ENCODE measurements at places on chromosomes 2 and 18. TPM values are rescaled to one million over a fixed set of nuclear protein-coding genes. Genes with fewer than 3 reads are reported as not detected.

The NEMP2 gene
- 30.0 TPM for total RNA-seq

The LRRTM4 gene
- not detected for total RNA-seq

The HJURP gene
- total RNA-seq = 98.4 TPM

The TACR1 gene
- total RNA-seq = not detected

The ANKRD53 gene
- not detected for total RNA-seq

The KIF5C gene
- 25.2 TPM for total RNA-seq

The FNDC4 gene
- 0.38 TPM for total RNA-seq

The RAB6D gene
- total RNA-seq = not detected

The SERPINE2 gene
- total RNA-seq = 16.4 TPM

The TMEFF2 gene
- total RNA-seq = not detected

The SCN1A gene
- total RNA-seq = not detected

The STAMBP gene
- 85.3 TPM for total RNA-seq

The PLEK gene
- total RNA-seq = 7.6 TPM

The CRYGD gene
- not detected for total RNA-seq

The AGAP1 gene
- 1.8 TPM for total RNA-seq

The SCYGR4 gene
- not detected for total RNA-seq

The KIAA2012 gene
- not detected for total RNA-seq

The ACMSD gene
- not detected for total RNA-seq

The FSHR gene
- not detected for total RNA-seq

The RAPH1 gene
- 13.1 TPM for total RNA-seq

The ZNF2 gene
- 4.4 TPM for total RNA-seq

The EVX2 gene
- not detected for total RNA-seq

The METTL4 gene
- total RNA-seq = 23.0 TPM

The SNTG2 gene
- 0.94 TPM for total RNA-seq

The WNT10A gene
- total RNA-seq = 5.2 TPM

The ANKRD30B gene
- not detected for total RNA-seq

The CCBE1 gene
- total RNA-seq = not detected

The PJVK gene
- 3.0 TPM for total RNA-seq

The RUFY4 gene
- total RNA-seq = 0.93 TPM

The SNORC gene
- 0.85 TPM for total RNA-seq

The CFC1 gene
- total RNA-seq = not detected

The CYP26B1 gene
- total RNA-seq = not detected

The SPDYA gene
- 0.92 TPM for total RNA-seq

The BMP10 gene
- not detected for total RNA-seq

The IL1RL2 gene
- 1.7 TPM for total RNA-seq

The GPATCH11 gene
- 12.6 TPM for total RNA-seq

The TWIST2 gene
- not detected for total RNA-seq

The POTEI gene
- total RNA-seq = not detected

The STON1 gene
- 1.2 TPM for total RNA-seq

The C2orf81 gene
- 2.8 TPM for total RNA-seq

The ZSWIM2 gene
- not detected for total RNA-seq

The IL36G gene
- total RNA-seq = not detected

The CNRIP1 gene
- total RNA-seq = not detected

The TEKT4 gene
- not detected for total RNA-seq

The ANKAR gene
- total RNA-seq = 3.4 TPM

The CXCR1 gene
- total RNA-seq = not detected

The NEB gene
- total RNA-seq = 0.05 TPM

The CD8B2 gene
- total RNA-seq = 0.07 TPM

The CRYBA2 gene
- total RNA-seq = not detected

The PPP1R1C gene
- total RNA-seq = not detected

The LIMS3 gene
- total RNA-seq = 3.3 TPM

The SPC25 gene
- 47.1 TPM for total RNA-seq

The ESPNL gene
- total RNA-seq = 0.14 TPM

The GALNT3 gene
- total RNA-seq = 3.2 TPM

The THSD7B gene
- not detected for total RNA-seq

The EGR4 gene
- 0.24 TPM for total RNA-seq
